ENCODE measurements at places on chromosomes 1 and 21.

DNA sequence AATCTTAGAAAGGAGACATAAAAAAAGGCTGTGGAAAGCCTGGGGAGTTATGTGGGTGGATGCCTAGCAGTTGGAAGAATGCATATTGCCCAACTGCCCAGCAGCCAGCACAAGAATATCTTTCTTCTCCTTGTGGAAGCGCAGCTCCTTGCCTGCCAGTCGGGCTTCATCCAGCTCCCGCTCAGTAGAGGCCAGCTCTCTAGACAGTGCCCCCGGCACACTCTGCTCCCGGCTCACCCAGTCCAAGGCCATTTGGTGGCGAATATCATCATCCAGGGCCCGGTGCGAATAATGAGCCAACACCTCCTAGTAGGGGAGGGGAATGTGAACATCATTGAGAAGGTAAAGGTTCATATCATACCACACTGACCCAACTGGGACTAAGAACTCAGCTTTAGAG is 9.0 kb upstream of the RBM8A start:
- DNase-seq, result no peak

DNA sequence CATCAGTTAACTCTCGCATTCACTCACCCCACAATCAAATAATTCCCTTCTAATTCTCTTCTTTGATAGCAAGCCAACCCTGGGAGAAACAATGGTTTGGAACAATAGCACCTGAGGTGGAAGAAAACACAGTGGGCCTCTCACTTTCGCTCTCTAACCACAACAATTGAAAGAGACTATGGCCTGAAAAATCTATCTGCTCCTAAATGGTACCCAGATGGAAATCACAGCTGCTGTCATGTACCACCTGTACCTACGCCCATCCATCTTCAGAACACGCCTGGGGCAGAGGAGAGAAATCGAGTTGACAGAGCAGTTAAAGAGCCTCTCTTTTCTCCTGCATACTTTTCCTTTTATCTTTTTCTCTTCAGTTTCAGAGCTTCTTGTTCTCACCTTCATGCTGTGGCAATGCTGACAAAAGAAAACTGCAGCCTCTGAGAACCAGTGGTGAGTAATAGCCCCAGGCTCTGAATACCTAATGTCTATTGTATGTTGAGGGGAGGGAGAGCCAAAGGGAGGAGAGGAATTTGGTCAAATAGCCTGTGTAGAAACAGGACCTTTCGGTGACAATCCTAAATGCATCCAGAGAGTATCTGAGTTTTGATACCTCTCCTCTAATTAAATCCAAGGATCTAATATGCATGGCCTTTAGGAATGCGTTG is 57.7 kb downstream of the ZC3H11B start:
- DNase-seq, result no peak

DNA sequence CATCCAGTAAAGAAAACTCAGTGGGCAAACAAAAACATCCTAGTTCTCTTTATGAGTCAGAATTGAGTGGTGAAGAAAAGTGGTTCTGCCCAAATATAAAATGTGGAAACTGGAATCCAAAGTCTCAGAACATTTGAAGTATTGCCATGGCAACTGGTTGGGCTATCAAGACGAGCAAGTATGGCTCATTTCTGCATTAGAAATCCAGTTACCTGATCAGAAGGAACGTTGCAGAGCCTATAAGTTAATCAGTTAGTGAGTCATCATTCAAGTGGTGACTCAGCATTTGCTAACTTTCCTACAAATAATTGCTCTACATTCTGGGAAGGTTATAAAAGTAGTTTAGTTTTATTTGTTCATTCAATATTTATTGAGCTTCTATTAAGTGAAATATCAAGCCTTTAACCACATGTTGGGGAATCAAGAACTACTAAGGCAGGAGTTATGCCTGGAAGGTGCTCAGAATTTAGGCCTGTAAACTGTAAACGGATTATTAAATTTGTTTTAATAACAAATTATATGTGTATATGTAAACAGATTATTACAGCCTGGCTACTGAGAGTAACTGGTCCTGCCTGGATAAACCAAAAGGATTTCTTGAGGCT is 104.3 kb downstream of the PAPPA2 start:
- no peak for DNase-seq

DNA sequence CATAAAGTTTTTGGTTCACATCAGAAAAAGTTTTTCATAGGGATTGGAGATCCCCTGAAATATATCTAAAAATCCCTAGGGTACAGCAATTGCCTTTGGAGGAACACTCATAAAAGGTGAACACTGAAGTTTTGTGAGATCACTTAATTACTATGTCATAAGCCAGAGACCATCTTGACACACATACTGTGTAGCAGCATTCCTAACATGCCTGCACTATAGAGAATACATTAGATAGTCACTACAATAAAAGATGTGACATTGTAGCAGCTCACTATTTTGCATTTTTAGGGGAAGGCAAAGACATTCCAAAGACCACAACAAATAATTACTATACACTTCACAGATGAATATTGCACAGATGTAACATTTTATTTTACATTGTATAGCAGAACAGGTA is 779.9 kb downstream of the KCNT2 start:
- no peak for DNase-seq

DNA sequence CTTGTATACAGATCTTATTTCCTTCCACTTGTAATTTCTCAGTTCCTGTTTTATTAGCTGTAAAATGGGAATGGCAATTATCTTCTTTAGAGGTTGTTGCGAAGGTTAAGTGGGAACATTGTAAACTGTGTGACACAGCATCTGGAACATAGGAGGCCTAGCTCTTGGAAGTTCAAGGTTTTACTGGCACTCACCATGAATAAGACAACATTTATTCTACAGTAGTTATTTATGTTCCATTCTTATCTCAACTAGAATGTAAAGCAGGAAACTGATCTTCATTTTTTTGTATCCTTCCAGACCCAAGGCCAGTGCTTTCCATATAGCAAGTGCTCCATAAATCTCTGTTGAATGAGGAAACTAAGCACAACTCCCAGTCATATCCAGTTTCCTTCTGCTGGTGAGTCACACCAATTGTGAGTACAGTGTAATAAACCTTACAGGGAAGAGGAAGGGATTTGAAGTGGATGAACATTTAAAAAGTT is 1.4 kb downstream of the BCL10 start:
- no peak for DNase-seq

DNA sequence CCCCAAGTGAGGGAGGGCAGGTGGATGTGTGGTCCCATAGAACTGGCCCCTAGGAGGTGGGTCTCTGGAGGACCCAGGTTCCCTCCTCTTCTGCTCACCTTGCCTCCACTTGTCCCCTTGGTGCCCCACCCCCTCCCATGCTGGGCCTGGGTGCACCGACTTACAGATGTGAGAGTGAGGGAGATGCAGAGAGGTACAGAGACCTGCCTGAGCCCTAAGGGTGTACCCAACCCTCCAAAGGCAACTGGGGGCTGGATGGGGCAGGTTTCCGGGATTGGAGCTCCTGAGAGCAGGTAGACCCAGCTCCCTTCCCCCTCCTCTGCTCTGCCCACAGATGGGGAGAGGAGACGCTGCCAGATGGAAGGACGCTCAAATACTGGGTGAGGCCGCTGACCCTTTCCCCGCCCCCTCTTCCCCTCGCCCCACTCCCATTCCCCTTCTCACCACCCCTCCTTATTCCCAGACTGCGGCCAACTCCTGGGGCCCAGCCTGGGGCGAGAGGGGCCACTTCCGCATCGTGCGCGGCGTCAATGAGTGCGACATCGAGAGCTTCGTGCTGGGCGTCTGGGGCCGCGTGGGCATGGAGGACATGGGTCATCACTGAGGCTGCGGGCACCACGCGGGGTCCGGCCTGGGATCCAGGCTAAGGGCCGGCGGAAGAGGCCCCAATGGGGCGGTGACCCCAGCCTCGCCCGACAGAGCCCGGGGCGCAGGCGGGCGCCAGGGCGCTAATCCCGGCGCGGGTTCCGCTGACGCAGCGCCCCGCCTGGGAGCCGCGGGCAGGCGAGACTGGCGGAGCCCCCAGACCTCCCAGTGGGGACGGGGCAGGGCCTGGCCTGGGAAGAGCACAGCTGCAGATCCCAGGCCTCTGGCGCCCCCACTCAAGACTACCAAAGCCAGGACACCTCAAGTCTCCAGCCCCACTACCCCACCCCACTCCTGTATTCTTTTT is 10.3 kb downstream of the TINAGL1 start:
- DNase-seq, result no peak

- DNase-seq, result no peak
Observed at GRCh38 chr1:7983086-7983778, 21.7 kb downstream of the PARK7 start.

GRCh38 chr1:87968197-87968955 is 639.7 kb downstream of the LMO4 start:
- no peak for DNase-seq

DNA sequence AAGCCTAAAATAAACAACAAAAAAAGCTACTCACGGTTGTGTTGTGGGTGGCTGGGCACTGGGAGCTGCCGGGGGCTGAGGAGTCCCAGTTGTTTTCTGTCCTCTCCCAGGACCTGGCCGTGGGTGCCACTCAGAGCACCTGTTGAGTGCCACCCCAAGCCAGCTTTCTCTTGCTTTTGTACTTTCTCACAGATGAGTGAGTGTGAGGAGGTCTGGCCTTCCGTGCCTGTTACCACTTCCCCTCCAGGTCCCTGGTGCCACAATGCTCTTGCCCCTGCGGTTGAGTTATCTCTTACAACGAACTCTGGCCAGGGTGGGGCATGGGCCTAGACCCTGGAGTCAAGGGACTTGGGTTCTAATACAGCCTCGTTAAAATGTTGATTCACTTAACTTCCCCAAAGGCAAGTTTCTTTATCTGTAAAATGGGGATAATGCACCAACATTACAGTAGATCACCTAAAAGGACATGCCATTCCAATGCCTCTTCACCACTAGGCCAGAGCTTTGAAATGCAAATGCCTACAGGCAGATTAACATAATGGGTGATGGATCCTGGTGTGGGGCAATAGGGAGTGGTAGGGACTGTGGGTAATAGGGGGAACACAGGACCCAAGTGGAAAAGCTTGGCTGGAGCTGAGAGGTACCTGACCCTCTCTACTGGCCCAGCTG is at the start of gene CNR2:
Gene CNR2 (minus strand): TSS at position 151 of the 669 bp plus-strand sequence. CDS start 37,745 bp downstream, outside the sequence.
- no peak for DNase-seq

- no peak for DNase-seq
Observed at GRCh38 chr1:21534674-21535378, 25.6 kb downstream of the ALPL start.

- DNase-seq, result no peak
Observed at GRCh38 chr1:226960944-226961765, 21.1 kb downstream of the COQ8A start.

- DNase-seq, result no peak
Observed at GRCh38 chr21:42189431-42189830, 29.5 kb upstream of the ABCG1 start.

DNA sequence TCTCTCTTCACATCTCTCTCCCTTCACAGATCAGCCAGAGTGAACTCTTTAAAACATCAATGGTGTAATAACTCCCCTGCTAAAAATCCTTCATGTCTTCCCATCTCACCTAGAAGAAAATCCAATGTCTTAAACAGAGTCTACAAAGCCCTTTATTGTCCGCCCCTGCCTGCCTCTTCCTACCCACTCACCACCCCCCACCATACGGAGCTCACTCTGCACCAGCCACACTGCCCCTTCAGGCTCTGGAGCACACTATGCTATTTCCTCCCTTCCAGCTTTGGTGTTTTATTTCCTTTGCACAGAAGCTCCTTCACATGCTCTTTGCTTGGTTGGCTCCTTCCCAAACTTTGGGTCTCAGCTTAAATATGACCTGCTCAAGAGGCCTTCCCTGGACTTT is 10.2 kb downstream of the CAMK1G start:
- no peak for DNase-seq

GRCh38 chr1:203026666-203027663 is 674 bp downstream of the PPFIA4 start:
- no peak for DNase-seq

GRCh38 chr21:19565587-19565986 is 1162.0 kb upstream of the TMPRSS15 start:
- no peak for DNase-seq

- DNase-seq, result no peak
Observed at GRCh38 chr1:226644541-226645176, 94.4 kb downstream of the ITPKB start.

- no peak for DNase-seq
Observed at GRCh38 chr21:38797470-38797869, 8.3 kb upstream of the ETS2 start.

DNA sequence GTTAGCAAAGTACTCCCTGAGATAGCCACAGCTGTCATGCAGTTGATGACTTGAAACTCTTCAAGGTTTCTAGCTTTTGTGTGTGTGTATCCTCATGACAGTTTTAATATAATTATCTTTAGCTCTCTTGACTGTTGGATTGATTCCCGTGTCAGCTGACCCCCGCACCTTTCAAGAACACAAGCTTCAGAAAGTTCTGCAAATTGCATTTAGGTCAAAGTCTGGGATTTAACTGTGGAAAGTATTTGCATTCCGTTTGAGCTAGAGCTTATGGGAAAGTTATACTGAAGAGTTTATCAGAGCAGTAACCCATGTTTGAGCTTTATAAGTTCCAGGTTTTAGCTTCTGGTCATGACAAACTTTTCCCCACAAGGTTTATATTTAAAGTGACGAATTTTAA is 380.1 kb upstream of the CHRM3 start:
- no peak for DNase-seq

- DNase-seq, result no peak
Observed at GRCh38 chr1:32666901-32667566, 16.0 kb downstream of the RBBP4 start.

DNA sequence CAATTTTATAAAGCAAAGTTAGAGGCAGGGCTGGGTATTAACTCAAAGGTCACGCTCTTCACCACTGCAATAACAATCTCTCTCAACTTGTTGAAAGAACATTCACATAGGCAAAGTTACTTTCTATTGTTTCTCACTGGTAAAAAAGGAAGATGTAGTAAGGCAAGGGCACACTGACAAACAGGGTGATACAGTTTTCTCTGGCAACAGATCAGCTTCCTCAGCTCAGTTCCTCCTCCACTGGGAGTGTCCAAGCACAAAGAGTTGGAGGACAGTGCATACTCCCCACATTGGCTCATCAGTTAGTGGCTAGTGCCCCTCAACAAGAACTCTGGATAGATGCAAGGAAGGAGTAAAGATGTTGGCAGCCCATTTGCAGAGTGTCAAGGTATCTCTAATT is 3.7 kb downstream of the PLPPR4 start:
- no peak for DNase-seq

DNA sequence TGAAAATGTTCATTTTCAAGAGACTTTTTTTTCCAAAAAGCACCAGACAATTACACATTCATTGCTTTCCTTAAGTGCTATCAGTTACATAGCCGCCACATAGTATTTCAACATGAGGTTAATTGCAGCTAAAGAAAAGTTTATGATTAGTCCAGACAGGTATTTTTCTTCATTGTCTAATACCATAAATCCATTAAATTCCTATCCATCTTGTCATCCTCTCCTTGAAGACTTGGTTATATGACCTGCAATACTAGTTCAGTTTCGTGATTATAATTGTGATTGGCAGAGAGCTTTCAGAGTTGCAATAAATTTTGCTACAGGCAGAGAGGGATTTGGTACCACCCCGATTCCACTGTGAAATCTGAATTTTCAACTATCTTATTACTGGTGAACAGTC is 437.7 kb downstream of the GPATCH2 start:
- no peak for DNase-seq

GRCh38 chr1:157437296-157437695 is 115.0 kb downstream of the FCRL5 start:
- no peak for DNase-seq

Measured in stimulated activated CD8-positive, alpha-beta memory T cell treated with anti-CD3 and anti-CD28 coated beads, Interleukin-15, amount 100 ng/mL, for 4 hours (primary cell).